ENCODE measurements at places on chromosomes 4 and X.

- no peak for DNase-seq
Measured at GRCh38 chr4:68216501-68216900, 29.0 kb downstream of the TMPRSS11B start.

GRCh38 chr4:86442881-86443280 lies 83.0 kb upstream of the MAPK10 start:
- DNase-seq = no peak

- DNase-seq = no peak
Measured at GRCh38 chr4:38365261-38365660, 298.7 kb upstream of the KLF3 start.

DNA sequence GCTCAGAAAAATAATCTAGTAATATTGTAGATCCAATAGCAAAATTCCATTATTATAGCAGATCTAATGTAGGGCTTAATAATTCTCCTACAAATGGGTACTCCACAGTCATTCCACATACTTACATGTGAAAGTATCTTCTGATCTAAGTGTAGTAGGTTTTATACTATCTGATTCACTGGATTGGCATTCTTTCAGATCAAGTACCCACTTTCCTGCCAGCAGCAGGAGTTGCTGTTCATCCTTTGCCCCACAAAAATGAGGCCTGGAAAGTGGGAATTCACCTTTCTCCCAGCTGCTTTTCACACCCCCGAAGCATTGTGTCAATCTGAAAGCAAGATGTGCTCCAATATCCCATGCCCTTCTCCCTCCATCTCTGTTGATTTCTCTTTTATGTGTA lies 77.1 kb upstream of the RXFP1 start:
- no peak for DNase-seq

DNA sequence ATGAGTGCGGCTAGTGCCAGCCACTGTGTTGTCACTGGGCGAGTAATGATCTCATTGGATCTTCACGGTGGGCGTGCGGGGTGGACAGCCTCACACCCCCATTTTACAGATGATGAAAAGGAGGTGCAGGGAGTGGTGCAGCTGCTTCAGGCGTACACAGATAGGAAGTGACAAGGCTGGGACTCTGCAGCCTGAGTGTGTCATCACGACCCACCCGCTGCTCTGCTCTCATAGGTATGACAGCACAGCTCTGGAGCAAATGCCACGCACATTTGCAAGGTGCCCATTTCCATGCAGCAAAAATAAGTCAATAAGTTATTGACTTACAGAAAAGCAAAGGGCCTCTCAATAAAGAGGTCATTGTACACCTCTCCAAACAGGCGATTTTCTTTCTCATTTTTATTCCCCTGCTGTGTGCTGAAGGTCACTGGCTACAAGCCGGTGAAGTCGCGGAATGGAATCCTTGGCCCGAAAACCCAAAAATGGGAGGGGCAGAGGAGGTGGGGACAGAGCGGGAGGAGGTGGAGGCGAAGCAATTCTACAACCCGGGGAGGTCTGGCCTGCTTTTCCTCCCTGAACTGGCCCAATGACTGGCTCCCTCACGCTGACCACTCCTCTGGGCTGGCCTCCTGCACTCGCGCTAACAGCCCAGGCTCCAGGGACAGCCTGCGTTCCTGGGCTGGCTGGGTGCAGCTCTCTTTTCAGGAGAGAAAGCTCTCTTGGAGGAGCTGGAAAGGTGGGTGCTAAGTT lies at the start of gene SOD3:
TSS of gene SOD3 (plus strand) at position 658 of the 750 bp plus-strand sequence. CDS start 3,949 bp downstream, outside the sequence.
- peak; percentile 34 for DNase-seq

DNA sequence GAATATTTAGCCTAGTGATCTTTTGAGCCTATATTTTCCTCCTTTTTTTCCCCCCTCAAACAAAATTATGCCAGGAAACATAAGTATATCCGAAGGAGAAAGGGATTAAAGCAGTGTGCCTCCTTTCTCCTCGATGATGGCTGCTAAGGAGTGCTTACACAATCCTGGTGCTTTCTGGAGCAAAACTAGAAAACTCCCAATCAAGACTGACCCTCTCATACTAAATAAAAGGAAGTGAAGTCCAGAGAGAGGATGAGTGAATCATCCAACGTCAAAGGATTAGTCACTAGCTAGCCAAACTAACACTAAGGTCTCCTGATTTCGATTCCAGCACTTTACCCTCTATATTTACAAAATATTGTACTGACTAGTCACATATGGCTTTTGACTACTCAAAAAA lies 146.8 kb downstream of the PPP3CA start:
- no peak for DNase-seq

DNA sequence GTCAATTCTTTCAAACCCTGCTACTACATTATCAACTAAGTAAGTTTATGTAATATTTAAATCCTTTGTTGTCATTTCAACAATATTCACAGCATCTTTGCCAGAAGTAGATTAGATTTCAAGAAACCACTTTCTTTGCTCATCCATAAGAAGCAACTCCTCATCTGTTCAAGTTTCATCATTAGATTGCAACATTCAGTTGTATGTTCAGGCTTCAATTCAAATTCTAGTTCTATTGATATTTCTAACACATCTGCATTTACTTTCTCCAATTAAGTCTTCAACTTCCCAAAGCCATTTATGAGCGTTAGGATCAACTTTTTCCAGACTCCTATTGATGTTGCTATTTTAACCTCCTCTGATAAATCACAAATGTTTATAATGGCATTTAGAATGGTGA lies 66.1 kb downstream of the BMP3 start:
- DNase-seq = no peak

DNA sequence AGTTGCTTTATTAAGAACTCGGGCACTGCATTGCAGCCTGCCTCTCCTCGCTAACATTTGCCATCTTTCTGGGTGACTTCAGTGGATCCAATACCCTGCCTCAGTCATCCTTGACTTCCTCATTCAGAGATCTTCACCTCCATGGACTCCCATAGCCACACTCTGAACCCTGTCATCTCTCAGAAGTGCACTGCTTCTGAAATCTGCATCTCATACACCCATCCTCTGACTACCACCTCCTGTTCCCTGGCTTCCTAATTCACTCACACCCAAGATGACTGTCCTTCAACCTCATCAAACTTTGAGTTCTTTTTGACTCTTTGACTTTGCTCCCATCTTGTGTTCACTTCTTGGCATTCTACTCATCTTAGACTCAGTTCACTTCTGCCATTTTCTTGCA lies 25.3 kb upstream of the CYBB start:
- no peak for DNase-seq

DNA sequence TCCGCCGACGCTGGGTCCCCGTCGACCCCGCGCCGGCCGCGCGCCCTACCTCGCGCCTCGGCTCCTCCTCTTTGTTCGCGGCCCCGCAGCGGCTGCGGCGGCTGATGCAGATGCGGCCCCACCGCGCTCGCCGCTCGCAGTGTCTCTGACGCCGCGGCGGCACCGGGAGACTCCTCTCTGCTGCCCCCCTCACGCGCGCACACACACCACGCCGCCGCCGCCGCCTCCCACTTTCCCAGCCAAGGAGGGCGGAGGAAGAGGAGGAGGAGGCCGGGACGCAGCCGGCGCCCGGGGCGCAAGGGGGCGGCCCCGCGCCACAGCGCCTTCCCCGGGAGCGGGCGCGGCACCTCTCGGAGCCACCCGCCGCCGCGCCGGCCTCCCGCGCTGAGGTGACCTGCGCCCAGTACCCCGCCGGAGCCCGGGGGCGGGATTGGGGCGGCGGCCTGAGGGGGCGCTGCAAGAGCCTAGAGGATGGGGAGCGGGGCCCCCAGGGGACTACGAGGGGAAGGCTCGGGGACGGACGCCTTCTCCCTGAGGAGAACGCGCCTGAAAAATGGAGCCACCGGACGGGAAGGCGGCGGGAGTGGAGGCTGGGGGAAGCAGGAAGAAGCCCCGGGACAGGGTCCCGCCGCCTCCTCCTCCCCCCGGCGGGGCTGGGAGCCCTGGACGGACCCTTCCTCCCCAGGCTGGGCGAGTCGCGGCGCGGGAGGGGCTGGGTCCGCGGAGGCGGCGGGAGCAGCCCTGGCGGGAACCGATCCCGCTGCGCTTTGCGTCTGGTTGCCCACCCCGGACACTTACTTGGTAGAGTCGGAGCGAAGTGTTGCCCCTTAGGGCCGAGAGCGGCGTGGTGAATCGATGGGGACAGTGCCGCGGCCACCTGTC lies at the start of gene SH3RF1:
TSS of gene SH3RF1 (minus strand) at position 147 of the 882 bp plus-strand sequence. CDS start 1,744 bp downstream, outside the sequence.
- DNase-seq = peak; percentile 85

- DNase-seq = no peak
Measured at GRCh38 chr4:40573593-40574311, 55.9 kb downstream of the RBM47 start.

- no peak for DNase-seq
Measured at GRCh38 chr4:40812386-40812785, 62.6 kb downstream of the NSUN7 start.

DNA sequence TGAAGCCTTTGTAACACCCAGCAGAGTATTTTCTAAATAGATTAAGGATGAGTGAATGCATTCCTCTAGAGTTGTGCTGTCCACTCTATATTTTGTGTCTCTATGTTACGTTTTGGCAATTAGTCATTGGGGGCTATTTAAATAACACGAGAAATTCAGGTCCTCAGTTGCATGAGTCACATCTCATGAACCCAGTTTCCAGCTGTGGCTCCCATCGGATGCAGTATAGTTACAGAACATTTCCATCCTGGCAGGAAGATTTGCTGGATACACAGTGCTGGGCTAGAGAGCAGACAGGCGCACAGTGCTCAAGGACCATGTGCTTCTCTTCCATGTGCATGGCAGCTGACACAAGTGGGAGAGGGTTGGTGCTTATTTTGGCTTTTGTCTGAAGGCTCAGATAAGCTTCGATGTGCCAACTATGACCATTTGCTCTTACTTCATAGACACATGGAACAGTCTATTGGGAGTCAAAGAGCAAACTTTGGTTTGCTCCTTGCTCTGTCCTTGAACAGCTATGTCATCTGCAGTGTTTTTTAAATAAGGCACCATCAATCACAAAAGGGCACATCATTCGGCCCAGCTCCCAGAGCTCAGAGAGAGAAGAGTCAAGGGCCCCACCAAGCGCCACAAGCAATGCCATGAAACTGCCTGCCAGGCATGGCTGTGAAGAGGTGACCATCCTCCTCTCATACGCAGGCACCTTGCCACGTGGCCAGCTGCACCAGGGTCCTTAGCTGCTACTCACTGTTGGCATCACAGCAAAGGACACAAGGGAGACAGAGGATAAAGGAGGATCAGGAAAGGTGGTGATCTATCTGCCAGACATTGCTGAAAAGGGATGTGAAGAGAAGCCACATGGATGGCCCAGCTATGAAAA lies 8.1 kb upstream of the STS start:
- no peak for DNase-seq

DNA sequence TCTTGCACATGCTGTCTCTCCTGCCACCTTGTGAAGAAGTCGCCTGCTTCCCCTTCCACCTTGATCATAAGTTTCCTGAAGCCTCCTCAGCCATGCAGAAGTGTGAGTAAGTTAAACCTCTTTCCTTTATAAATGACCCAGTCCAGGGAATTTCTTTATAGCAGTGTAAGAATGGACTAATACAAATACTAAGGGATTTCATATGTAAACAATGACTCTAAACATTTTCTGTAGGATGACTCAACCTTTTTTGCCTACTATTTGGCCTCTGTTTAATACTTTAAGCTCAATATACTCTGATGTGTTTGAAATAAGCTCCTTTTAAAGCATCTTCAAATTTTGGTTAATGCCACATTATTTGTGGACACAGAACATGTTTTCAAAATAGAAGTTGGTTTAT lies 813.5 kb upstream of the SLIT2 start:
- no peak for DNase-seq

- DNase-seq = no peak
Measured at GRCh38 chrX:148043271-148043855, 62.2 kb downstream of the FMR1NB start.

DNA sequence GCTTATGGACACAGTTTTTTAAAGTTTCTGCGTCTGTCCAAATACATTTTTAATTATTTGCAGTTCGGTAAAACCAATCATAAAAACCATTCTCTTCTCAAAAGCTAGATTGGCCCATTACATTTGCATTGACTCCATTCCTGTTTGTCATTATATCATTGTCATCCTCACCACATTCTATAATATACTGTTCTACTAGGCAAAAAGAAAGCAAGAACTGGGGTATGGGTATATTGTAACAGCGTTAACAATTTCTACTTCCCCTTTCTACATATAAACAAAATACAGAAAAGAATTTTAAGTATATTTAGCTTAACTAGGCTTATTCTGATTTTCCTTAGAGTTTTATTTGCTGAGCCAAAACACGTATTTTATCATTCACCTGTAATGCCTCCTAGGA lies 91.8 kb downstream of the RAP1GDS1 start:
- DNase-seq = no peak

- no peak for DNase-seq
Measured at GRCh38 chrX:17038277-17038676, 91.8 kb downstream of the REPS2 start.

DNA sequence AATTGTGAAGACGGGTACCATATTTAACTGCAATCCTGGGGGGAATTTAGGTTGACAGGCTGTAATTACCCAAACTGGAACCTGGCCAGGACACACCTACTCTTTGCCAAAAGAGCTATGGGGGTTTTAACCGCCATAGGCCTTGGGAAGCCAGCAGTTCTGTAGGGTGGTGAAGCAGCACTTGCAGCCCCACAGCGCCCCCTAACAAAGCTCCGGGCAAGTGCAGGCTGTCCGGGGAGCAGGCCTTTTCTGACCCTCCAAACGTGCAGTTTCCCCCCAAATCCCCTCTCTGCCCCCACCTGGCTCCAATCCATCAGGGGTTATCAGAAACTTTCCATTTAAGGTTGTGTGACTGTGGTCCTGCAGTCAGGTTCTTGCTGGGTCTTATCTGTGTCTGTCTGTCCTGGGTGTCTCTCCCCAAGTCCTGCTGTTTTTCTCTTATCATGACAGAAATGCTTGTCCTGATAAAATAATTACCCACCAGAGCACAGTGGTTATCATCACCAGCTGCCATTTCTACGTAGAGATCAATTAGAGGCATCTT lies 350.9 kb downstream of the MID1IP1 start:
- DNase-seq = no peak

DNA sequence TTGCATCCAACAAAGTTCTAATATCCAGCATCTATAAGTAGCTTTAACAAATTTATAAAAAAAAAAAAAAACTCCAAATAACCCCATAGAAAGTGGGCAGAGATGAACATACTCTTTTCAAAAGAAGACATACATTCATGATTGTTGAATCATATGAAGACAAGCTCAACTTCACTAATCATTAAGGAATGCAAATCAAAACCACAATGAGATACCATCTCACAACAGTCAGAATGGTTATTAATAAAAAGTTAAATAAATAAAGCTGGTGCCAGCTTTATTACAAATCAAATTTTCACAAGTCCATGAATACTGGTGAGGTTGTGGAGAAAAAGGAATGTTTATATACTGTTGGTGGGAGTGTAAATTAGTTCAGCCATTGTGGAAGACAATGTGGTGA lies 592.0 kb downstream of the IQCM start:
- DNase-seq = no peak

- no peak for DNase-seq
Measured at GRCh38 chrX:149563359-149563758, 13.6 kb upstream of the HSFX3 start.

DNA sequence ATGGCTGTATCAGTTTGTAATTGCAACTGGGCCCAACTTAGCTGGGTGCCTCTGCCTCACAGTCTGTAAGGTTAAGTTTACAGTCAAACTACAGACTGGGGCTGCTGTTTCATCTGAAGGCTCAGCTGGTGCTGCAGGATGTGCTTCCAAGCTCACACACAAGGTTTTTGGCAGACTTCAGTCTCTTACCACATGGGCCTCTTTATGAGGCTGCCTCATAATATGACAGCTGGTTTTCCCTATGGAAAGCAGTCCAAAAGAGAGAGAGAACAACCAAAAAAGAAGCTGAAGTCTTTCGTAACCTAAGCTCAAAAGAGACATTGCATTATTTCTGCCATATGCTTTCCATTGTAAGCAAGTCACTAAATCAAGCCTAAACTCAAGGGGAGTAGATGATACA lies 271.7 kb downstream of the DCTD start:
- DNase-seq = no peak

- DNase-seq = peak; percentile 0
Measured at GRCh38 chrX:68462653-68463052, 29.4 kb upstream of the OPHN1 start.
